Bronchus fibroblast of lung (primary cell): ENCODE measurements at places on chromosomes 11 and 22. TPM values are rescaled to one million over a fixed set of nuclear protein-coding genes. Genes with fewer than 3 reads are reported as not detected.

Gene MUC5AC
- total RNA-seq = not detected in 2 replicates

Gene PRSS23
- 93.8 TPM in 2 replicates for total RNA-seq

Gene SPI1
- not detected in 2 replicates for total RNA-seq

Gene BTBD10
- 27.6 and 39.5 TPM in 2 replicates for total RNA-seq

Gene C11orf16
- total RNA-seq = not detected in 2 replicates

Gene CADM1
- total RNA-seq = 2.2 and 3.4 TPM in 2 replicates

Gene MIOX
- total RNA-seq = 0.17 TPM in 1 of 2 replicates, not detected in the other

Gene MED15
- 45.0 and 50.3 TPM in 2 replicates for total RNA-seq

Gene NPAS4
- total RNA-seq = not detected in 2 replicates

Gene SLC39A13
- 118 and 120 TPM in 2 replicates for total RNA-seq

Gene RTN4RL2
- 1.3 TPM in 2 replicates for total RNA-seq

Gene PDGFB
- total RNA-seq = 1.8 and 1.9 TPM in 2 replicates

Gene BIRC3
- 1.9 and 2.0 TPM in 2 replicates for total RNA-seq

Gene PACSIN2
- 28.4 and 31.3 TPM in 2 replicates for total RNA-seq

Gene RASSF10
- total RNA-seq = not detected in 2 replicates
